ENCODE measurements at places on chromosomes 4 and X. TPM values are rescaled to one million over a fixed set of nuclear protein-coding genes. Genes with fewer than 3 reads are reported as not detected.
A peak's percentile ranks its signal among the peaks of the same experiment; 100 is the strongest.

DNA sequence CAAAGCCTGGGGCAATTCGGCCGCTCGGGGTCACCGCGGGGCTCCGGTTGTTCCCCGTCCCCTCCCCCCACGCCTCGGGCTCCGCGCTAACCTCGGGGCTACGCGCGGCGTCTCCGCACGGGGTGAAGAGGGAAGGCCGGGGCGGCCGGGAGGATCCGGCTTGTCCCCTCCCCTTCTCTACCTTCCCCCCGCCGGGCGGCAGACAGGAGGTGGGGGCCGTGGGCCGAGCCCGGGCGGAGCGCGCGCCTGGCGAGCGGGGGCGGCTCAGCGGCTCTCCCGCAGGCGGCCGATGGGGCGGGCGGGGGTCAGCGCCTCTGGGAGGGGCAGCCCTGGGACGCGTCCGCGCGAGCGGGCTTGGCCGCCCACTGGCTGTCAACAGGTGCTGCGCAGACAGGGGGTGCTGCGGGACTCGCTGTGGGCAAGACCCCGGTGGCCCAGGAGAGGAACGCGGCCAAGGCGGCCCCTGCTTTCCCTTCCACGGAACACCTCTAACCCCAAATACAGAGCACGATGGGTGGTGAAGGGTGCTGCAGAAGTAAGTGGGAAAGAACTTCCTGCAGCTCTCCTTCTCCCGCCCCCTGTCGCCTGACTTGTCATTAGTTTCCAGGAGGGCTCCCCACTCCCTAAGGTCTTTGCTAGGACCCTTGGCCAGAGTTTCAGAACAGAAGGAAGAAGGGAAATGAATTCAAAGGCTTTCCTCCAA, at the start of gene PDGFC:
Gene PDGFC (minus strand): TSS at position 124 of the 703 bp plus-strand sequence. CDS start 896 bp downstream, outside the sequence.
- DNase-seq = peak; percentile 74

DNA sequence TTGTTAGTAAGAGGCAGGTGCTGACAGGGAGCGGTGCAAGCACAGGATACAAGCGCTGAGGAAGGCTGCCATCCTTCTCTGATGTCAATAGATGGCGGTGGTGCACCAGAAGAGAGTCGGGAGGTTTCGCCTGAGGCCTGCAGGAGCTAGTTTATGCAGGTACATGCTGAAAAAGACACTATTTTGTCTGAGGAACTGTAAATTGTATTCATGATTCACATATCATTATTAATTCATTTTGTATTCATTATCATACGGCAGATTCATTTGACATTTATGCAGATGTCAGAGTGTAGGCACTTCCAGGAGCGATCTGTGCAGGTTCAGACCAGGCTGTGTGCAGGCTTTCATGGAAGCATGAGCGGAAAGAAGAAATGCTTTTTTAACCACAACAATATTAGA, 824.0 kb downstream of the STIM2 start:
- DNase-seq = peak; percentile 13

Gene GRIA3
- 1.3 TPM for total RNA-seq

Gene ZCCHC18
- 1.2 TPM for total RNA-seq
